ENCODE measurements at places on chromosomes 4 and X.

- no peak for DNase-seq
These were observed 59.2 kb upstream of the TXK start for GRCh38 chr4:48193096-48193836.

DNA sequence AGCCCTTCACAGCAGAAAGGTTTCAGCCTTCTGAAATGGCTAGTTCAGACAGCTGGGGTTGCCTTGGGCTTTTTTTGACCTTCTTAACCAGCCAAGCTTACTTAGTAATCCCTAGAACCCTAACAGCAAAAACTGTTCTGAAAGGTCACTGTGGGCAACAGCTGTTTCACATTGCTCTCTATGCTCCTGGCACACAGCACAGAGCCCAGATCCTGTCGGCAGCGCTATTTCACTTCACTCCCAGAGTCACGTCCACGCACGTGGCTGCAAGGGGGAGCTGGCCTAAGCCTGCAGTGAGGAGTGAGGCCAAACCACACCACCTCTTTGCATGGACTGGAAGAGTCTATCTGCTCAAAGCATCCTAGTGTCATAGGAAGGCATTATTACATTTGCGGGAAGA, 32.0 kb upstream of the STS start:
- DNase-seq, result no peak

- peak; percentile 29 for DNase-seq
These were observed 67.1 kb downstream of the CBR4 start for GRCh38 chr4:168942985-168943384.

- no peak for DNase-seq
These were observed 295.6 kb downstream of the SH2D1A start for GRCh38 chrX:124641737-124642491.

DNA sequence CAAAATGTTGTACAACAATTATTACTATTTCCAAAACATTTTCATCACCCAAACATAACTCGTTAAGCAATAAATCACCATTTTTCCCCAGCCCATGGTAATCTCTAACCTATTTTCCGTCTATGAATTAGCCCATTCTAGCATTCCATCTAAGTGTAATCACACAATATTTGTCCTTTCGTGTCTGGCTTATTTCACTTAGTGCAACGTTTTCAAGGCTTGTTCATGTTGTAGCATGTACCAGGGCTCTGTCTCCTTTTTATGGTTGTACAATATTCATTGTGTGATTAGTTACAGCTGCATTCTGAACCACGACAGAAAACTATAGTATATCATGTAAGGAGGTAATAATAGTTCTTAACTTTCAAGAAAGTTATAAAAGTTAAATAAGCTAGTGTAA, 656.0 kb upstream of the HS3ST1 start:
- DNase-seq, result no peak

GRCh38 chr4:102390438-102390837, 45.2 kb upstream of the SLC39A8 start:
- DNase-seq, result no peak

GRCh38 chrX:140432346-140433175, 72.3 kb downstream of the SOX3 start:
- no peak for DNase-seq

DNA sequence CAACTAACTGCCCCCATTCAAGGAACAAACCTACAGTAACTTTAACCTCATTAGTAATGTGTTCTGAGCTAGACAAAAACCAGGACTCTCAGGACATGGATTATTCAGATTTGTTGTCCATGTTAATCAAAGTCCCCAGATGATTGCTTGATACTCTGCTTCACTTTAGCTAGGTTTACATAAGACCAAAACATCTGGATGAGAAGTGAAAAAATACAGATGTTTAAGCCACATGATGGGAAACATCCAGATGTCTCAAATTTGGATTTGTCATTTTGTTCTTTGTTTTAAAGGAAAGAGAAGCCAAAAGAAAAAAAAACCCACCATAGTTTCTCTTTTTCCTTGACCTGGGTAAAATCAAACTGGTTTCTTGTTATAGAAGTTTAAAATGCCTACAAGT, 48.5 kb upstream of the NRK start:
- DNase-seq, result no peak

- DNase-seq, result no peak
These were observed 137.1 kb downstream of the ARHGAP6 start for GRCh38 chrX:11528623-11529022.

- DNase-seq, result no peak
These were observed 41.1 kb downstream of the PJA1 start for GRCh38 chrX:69124108-69124507.

- DNase-seq, result no peak
These were observed 104.7 kb upstream of the BCOR start for GRCh38 chrX:40202456-40202855.

DNA sequence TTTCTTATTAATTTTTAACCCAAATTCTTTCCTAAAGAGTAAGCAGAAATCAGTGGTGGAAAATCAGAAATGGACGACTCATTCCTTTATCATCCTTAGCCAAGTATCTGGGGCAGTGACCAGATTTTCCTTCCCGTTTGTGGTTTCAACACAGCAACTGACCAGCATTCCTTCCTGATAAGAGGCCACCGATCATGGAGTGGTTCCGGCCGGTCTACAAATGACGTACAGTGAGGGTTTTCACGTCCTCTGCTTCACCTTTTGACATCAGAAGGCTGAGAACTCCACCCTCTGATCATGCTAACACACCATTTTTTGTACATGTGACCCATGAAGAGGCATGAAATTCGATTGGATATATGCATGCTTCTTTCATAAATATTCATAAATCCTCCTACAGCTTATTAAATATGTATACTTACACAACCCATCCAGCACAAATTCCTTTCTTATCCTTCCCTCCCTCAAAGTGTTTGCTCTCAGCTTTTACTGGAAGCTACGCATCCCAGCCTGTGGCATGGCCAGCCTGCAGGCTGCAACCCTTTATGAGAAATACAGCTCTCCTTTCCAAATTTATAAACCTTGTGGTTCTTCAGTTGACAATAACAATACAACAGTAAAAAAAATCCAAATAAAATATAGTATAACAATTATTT, 173.0 kb upstream of the CASK start:
- DNase-seq, result no peak

DNA sequence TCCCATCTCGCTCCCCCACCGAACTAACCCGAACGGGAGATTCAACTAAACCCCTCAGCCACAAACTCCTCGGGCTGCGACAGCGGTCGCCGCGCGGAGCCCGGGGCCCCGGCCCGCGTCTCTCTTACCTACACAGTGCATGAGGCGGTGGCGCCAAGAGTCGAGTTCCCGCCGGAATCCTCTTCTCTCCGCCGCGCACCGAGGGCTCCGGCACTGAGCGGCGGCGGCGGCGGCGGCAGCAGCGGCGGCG, 160 bp downstream of the LCORL start:
- DNase-seq, result no peak

DNA sequence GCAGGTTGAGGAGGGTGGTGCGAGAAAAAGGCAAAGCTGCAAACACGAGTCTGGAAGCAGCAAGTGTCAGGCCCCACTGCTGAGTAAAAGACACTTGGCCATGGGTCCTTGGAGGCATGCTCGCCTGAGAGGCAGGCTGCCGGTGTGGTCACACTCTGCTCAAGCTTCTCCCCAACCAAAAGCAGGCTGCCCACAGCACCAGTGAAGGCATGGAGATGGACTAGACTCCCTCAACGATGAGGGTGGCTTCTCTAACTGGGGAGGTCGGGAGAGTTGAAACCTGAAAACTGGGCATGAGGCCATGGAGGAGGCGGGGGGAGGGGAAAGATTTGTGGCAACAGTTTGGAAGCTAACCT, 86.5 kb downstream of the ATG4A start:
- DNase-seq, result no peak

GRCh38 chr4:44368413-44369167, 80.0 kb downstream of the KCTD8 start:
- DNase-seq, result no peak

DNA sequence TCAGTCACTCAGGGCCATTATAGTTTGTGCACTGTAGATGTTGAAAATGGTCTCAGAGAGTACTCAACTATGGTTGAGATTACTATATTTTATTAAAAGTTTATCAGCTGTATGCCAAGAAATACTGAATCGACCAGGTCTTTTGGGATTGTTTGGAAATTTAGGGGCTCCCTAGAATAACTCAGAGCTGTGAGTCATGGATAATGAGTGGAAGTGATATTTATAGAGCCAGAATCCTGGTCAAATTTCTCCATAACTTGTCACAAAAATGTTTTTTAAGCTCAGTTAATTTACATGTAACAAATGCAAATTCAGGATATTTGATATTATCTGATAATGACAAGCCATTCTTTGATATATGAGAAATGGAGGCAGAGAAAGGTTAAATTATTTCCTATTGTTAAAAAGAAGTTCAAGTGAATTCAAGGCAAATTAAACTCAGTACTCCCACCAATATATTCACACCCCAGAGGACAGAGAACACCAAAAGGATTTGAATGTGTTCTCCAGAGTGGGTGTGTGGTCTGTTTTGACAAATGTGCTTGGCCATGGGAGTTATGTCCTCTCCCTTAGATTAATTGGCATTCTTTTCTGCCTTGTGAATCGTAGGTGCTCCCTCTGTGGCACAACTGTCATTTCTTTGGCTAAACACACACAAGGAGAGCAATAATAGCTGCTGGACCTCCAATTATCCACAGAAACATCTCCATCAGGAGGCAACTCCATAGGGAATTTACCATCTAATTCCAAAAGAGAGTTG, 37.7 kb downstream of the ARHGAP24 start:
- no peak for DNase-seq

GRCh38 chr4:88027611-88028608, 20.5 kb downstream of the PKD2 start:
- DNase-seq, result no peak
